ENCODE measurements at places on chromosomes 3 and 15.

- DNase-seq = no peak
These were observed 36.2 kb downstream of the LEKR1 start for GRCh38 chr3:156862338-156862737.

GRCh38 chr3:36969540-36970432 is 23.1 kb downstream of the EPM2AIP1 start:
- peak; percentile 63 for DNase-seq

DNA sequence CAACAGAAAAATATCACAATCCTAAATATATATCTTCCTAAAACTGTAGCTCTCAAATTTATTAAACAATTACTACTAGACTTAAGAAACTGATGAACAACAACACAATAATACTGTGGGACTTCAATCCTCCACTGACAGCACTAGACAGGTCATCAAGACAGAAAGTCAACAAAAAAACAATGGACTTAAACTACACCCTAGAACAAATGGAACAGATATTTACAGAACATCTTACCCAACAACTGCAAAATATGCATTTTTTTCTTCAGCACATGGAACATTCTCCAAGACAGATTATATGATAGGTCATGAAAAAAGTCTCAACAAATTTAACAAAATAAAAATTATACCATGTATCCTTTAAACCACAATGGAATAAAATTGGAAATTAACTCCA is 133.4 kb downstream of the PLCH1 start:
- no peak for DNase-seq

DNA sequence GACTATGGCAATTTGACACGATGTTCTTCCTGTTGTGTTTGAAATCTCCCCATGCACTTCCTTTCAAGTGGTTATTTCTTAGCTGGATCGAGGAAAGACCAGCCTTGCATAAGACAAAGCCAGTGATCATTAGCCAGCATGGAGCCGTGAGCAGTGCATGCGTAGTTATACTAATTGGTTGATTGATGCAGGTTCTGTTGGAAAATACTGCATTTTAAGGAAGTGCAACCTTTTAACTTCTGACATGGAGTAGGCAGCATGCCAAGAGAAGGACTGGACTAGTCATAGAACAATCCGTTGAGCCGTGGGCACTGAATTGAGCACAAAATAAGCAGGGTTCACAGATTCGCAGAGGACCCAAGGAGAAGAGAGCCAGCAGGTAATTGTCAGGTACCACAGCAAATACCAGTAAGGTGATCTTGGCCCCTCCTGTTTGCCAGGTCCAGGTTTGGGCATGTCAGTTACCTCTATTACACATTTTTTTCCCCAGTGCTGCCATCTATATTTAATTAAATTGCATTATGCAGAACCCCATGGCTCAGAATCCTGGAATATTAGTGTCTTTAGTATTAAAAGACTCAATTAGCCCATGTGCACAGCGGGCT is 29.0 kb upstream of the BCL6 start:
- DNase-seq = no peak

DNA sequence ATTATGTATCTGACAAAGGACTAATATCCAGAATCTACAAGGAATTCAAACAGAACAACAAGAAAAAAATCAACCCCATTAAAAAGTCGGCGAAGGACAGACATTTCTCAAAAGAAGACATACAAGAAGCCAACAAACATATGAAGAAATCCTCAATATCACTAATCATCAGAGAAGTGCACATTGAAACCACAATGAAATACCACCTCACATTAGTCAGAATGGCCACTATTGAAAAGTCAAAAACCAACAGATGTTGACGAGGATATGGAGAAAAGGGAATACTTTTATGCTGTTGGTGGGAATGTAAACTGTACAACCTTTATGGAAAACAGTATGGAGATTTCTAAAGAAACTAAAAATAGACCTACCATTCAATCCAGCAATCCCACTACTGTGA is 233.1 kb upstream of the PLSCR5 start:
- no peak for DNase-seq

DNA sequence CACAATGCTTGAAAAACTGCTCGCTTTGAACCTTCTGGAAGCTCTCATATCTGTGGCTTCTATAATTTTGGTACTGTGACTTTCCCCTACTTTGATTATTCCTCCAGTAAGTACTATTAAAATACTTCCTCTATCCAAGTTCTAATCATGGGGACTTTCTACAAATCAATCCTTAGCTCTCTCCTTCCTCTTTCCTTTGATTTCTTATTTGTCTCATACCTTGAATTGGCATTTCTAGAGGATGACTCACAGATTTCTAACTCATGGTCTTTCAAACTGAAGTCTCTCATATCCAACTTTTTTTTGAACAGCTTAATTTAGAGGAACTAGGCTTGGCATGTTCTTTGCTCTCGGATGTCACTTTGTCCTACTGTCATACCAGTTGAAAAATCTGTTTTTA is 241.8 kb downstream of the TBC1D5 start:
- DNase-seq = no peak

GRCh38 chr15:42007386-42007785 is 13.5 kb downstream of the PLA2G4E start:
- DNase-seq = no peak

Data from fibroblast of the aortic adventitia (primary cell).